ENCODE measurements at places on chromosomes 3 and 15.

DNA sequence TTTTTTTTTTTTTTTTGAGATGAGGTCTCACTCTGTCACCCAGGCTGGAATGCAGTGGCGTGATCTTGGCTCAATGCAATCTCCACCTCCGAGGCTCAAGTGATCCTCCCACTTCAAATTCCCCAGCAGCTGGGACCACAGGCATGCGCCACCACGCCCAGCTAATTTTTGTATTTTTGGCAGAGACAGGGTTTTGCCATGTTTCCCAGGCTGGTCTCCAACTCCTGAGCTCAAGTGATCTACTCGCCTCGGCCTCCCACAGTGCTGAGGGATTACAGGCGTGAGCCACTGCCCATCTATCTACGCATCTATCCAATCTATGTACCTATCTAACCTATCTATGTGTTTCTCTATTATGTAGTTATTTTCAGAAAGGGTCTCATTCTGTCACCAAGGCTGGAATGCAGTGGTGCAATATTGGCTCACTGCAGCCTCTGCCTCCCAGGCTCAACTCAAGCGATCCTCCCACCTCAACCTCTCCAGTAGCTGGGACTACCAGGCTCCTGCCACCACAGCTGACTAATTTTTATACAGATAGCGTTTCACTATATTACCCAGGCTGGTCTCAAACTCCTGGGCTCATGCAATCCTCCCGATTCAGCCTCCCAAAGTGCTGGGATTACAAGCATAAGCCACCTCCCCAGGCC is 20.2 kb upstream of the GPX1 start:
- DNase-seq = no peak

- DNase-seq = peak; percentile 22
These were observed 1.4 kb downstream of the CRTAP start for GRCh38 chr3:33115024-33115768.

DNA sequence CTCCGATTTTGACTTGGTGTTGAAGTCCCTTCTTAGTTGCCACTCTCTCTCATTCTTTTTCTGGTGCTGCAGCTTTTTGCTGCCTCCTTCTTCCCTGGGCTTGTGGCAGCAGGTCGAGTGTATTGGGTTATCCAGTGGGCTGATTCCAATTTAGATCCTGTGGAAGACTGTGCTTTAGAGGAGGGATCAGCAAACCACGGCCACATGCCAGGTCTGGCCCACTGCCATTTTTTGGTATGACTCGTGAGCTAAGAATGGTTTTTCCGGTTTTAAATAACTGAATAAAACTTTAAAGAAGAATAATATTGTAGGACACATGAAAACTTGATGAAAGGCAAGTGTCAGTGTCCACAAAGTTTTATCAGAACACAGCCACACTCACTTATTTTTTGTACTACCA is 330.5 kb downstream of the ROBO2 start:
- no peak for DNase-seq

GRCh38 chr3:196792771-196793170 is 53.1 kb downstream of the PAK2 start:
- no peak for DNase-seq

DNA sequence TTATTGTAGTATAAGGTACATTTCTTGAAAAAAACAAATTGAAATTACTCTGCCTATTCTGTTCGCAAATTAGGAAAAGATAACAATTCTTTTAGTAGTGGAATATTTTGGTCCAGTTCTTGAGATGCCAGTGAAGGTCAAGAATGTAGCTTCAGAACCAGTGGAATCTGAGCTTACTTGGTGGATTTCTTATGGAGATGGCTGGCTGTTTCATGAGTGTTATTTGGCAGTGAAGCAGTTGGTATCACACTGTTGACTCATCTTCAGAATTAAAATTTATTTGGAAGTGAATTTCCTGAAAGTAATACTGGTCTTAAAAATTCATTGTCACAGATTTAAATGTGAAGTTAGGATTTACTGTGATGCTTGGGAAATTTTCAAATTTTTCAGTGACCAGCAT is 19.1 kb downstream of the RNF13 start:
- DNase-seq = no peak

- DNase-seq = no peak
These were observed 151.8 kb upstream of the DPH6 start for GRCh38 chr15:35697549-35698299.

GRCh38 chr15:99452728-99453636 is 112.8 kb upstream of the MEF2A start:
- no peak for DNase-seq

DNA sequence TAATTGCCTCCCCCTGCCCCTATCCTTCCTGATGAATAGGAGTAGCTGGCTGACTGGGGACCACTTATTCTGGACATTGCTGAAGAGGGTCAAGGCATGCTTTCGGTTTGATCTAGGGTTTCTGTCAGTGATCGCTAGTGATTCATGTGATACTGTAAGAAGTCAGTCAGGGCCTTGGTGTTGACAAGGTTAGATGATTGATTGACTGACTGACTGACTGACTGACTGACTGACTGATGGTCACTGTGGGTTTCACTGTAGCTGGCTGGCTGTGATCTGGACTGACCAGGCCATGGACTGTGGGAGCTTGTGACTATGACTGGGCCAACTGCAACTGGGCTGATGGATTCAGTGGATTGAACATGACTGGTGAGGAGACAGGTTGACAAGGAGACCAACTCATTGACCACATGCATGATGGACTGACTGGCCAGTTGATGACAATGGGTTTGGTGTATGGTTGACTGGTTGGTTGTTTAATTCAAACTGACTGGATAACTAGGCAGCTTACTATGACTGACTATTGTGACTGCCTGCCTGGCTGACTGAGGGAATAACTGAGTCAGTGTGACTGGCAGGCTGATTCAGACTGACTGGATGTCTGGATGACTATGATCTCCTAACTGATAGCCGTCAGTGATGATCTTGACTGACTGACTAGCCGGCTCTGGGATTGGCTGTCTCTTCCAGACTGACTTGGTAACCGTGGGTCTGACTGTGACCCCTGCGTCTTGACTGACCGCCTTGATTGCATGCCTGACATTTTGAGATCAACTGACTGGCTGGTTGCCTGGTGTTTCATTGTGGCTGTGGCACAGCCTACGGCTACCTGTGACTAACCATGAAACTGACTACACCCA is 509.9 kb downstream of the SHQ1 start:
- DNase-seq = no peak

GRCh38 chr3:162665684-162666391 is 1169.2 kb downstream of the OTOL1 start:
- no peak for DNase-seq

DNA sequence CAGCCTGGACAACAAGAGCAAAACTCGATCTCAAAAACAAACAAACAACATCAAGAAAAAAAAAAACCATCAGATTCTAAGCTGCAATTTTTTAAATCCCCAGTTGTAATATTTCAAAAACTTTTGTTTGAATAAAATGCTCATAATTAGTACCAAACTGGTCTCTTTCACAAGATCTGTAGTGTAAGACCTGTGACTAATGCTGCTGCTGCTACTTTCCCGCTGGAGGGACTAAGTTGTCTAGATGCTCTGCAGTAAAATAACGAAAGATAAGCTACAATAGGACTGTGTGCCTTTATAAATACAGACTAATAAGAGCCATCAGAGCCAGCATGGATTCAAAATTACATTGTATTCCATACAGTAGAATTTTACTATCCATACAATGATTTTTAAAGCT is 45.4 kb downstream of the TM4SF4 start:
- DNase-seq = no peak

GRCh38 chr3:22960105-22960984 is 242.8 kb upstream of the UBE2E2 start:
- DNase-seq = no peak

- DNase-seq = no peak
These were observed 465.8 kb upstream of the PROK2 start for GRCh38 chr3:72250725-72251124.

DNA sequence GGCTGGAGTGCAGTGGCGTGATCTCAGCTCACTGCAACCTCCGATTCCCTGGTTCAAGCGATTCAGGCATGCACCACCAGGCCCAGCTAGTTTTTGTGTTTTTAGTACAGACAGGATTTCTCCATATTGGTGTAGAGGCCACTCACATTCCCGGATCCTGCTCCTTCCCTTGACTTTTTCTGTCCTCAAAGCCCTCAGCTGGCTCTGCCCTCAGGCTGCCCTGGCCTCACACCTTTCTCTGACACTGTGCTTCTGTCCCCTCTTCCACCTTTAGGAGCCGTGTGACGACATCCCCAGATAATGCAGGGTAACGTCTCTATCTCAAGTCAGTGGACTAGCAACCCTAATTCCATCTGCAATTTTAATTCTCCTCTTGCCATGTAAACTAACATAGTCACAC is 8.6 kb upstream of the CYFIP1 start:
- DNase-seq = no peak

GRCh38 chr15:42401544-42402454 is 42.5 kb downstream of the CAPN3 start:
- no peak for DNase-seq

DNA sequence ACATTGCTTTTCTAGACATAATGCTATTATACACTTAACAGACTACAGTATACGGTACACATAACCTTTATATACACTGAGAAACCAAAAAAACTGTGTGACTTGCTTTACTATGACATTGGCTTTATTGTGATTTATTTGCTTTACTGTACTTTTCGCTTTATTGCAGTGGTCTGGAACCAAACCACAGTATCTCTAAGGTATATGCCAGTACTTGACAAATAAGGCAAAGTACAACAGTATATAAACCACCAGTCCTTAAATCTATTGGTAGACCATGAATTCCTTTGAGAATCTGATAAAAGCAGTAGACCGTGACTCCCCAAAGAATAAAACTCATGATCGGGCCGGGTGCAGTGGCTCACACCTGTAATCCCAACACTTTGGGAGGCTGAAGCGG is 50.3 kb downstream of the HERC1 start:
- DNase-seq = no peak

DNA sequence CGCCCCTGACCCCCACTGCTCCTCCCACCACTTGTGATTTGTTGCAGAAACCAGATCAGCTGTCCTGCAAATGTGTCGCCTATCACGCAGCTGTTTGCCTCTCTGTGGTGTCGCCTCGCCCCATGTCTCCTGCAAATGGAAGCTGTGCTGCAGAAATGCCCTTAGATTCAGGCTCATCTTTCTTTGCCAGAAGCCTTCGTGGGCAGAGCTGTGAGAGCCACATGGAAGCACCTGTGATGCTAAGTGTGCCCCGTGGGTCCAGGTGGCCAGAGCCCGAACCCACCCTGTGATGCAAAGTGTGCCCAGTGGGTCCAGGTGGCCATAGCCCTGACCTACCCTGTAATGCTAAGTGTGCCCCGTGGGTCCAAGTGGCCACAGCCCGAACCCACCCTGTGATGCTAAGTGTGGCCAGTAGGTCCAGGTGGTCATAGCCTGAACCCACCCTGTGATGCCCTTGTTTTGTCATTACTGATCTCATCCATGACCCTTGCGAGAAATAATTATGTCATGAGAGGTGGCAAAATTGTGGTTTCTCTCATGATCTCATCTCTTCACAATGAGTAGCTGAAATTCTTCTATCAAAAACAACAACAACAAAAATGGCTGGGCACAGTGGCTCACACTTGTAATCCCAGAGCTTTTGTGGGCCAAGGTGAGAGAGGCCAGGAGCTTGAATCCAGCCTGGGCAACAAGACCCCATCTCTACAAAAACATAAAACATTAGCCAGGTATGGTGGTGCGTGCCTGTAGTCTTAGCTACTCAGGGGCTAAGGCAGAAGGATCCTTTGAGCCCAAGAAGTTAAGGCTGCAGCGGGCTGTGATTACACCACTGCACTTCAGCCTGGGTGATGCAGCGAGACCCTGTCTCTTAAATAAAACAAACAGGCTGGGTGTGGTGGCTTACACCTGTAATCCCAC is 187.4 kb downstream of the GOLGA6L6 start:
- no peak for DNase-seq

DNA sequence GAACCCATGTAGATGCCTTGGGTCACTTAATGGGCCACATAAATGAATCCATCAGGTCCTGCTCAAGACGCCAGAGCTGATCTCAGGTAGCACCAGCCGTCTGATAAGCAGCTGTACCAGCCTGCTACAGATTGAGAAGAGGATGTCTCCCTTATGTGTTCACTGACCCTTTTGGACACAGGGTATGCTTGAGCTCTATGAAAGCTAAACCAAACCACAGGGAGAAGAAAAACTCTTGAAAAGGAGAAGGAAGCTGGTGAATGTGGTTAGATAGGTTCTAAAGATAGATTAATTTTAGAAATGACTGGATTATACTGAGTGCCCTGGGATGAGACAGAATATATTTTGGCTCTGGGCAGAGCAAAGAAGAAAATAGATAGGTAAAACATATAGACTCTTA is 187.5 kb downstream of the SPATA16 start:
- DNase-seq = no peak

- DNase-seq = no peak
These were observed 25.5 kb downstream of the TMEM41A start for GRCh38 chr3:185473290-185473815.

GRCh38 chr3:53802256-53802880 is 43.9 kb downstream of the CHDH start:
- DNase-seq = no peak

DNA sequence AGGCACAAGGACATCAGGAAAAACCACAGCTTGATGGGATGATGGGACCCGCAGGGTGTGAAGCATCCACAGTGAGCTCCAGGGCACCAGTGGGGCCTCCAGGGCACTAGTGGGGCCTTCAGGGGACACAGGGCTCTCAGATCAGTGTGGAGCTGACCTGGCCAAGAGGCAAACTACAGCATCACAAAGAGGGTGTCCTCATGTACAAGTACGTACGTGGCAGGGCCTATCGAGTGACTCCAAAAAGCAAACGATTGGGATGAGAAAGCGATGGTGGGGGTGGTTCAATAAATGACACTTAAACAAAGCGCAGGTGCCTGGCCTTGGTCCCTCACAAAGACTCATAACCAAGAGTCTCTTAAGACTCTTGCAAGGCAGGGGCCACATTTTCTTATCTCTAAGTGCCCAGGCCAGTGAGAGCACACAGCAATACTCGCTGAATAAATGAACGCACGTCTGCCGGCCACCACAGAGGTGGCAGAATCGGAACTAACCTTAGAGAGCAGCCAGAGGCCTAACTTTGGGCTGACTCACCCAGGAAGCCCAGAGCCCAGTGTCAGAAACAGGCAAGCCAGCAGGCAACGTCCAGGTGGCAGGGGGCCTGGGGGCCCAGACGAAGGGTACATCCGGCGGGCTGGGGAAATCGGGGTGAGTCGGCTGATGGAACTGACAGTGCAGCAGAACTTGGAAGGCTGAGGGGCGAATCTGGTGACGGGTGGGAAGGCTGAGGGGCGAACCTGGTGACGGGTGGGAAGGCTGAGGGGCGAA is 8.7 kb downstream of the PCSK6 start:
- no peak for DNase-seq

- DNase-seq = no peak
These were observed 64.8 kb upstream of the SATB1 start for GRCh38 chr3:18489939-18490338.

- DNase-seq = no peak
These were observed 42.2 kb downstream of the KLF15 start for GRCh38 chr3:126314790-126315658.

GRCh38 chr3:98185180-98185579 is 18.7 kb downstream of the OR5H15 start:
- no peak for DNase-seq

GRCh38 chr3:59839283-59839682 is 789.5 kb upstream of the CFAP20DC start:
- no peak for DNase-seq

Data from kidney (tissue), 22 donors.